ENCODE measurements at places on chromosomes 3 and 15.

DNA sequence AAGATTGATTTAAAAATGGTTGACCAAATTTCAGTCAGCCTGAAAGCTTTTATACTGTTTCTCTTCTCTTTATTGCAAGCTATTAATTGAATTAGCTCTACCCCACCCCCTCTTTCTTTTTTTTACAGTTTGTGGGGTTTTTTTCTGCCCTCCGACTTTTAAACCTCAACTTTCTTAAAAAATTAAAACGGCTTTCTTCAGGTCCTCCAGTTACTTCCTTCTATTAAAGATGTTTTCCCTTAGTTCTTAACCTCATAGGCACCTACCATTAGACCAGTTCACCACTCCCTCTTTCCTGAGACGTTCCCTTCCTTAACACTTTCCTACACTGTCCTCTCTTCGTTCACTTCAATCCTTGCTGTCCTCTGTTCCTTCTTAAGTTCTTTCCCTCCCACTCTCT, 52.4 kb downstream of the ATP8B4 start:
- DNase-seq = no peak

- DNase-seq = peak; percentile 52
Observed at GRCh38 chr3:42803414-42804105, 730 bp downstream of the HIGD1A start.

- DNase-seq = no peak
Observed at GRCh38 chr3:138338244-138338643, 8.6 kb upstream of the NME9 start.

DNA sequence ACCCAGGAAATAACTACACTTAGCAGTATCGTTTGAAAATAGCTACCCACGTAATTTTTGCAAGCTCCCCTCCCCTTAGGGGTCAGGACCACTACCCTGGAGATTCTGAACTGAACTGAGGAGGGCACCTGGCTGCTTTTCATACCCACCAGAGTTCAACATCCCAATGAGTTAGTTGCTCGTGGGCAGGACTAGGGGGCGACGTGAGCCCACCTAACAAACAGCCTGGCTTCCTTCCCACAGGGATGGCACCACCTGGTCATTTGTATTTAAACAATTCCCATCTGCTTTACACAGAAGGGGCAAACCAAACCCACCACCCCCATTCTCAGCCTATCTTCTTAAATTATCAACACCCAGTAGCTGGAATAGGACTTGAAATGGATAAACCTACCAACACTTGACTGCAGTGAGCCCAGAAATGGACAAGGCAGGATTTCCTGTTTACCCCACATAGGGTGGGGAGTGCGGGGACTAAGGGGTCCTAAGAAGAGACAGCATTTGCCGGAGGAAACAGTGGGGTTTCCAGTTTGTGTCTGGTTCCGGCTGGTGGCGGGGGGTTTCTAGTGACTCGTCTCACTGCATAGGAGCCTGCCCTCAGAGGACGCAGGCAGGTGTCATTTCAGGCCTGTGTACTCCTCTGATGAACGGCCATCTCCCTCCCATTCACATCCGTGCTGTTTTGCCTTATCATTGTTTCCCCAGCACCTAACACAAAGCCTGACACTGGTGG, 11.6 kb upstream of the VGLL4 start:
- DNase-seq = no peak

GRCh38 chr15:70088887-70089691, 8.6 kb downstream of the TLE3 start:
- peak; percentile 47 for DNase-seq

- no peak for DNase-seq
Observed at GRCh38 chr15:77039848-77040247, 31.1 kb downstream of the TSPAN3 start.

Measured in AG20443 (cell line).